Left cardiac atrium (tissue), 4 donors: ENCODE measurements at places on chromosomes 5 and 9.

GRCh38 chr9:134224127-134224526 is 59.8 kb upstream of the RNU6ATAC start:
- DNase-seq = no peak

GRCh38 chr5:56466136-56466816 is 233.1 kb upstream of the ANKRD55 start:
- DNase-seq = no peak

- no peak for DNase-seq
These were observed 872 bp downstream of the ZNF618 start for GRCh38 chr9:113876993-113877368.

- no peak for DNase-seq
These were observed 599.8 kb downstream of the EBF1 start for GRCh38 chr5:158499892-158500418.

GRCh38 chr5:178477802-178478201 is 112.4 kb downstream of the COL23A1 start:
- DNase-seq = no peak

DNA sequence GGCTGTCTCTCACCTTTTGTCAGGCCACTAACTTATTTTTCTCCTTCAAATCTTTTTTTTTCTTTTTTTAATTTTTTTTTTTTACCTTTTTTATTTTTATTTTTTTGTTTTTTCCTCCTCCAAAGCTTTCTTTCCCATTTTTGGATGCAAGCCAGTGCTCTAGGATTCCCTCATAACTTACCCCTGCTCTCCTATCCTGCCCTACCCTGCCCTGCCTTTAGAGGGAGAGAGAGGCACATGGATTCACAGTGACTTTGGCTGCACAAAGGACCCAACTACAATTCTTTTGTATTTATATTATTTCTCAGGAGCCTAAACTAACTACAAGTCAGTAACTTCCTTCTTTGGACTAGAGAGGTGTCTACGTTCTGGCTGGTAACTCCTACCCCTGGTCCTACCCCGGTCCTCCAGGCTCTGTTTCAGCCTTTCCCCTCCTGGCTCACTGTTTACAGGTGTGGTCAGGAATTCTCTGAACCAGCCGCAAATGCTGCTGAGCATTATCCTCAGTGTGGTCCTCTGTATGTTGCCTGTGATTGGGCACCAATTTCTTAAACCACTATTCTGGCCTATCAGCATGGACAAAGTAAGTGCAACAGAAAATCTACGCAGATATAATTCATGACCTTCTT is 8.4 kb upstream of the RUSC2 start:
- DNase-seq = peak; percentile 40

- DNase-seq = no peak
These were observed 6.3 kb downstream of the MRPL36 start for GRCh38 chr5:1793301-1793740.
